ENCODE measurements at places on chromosomes 2 and 18. TPM values are rescaled to one million over a fixed set of nuclear protein-coding genes. Genes with fewer than 3 reads are reported as not detected.

The TRIM54 gene
- total RNA-seq: 0.18 TPM

The SERPINB3 gene
- not detected for total RNA-seq

DNA sequence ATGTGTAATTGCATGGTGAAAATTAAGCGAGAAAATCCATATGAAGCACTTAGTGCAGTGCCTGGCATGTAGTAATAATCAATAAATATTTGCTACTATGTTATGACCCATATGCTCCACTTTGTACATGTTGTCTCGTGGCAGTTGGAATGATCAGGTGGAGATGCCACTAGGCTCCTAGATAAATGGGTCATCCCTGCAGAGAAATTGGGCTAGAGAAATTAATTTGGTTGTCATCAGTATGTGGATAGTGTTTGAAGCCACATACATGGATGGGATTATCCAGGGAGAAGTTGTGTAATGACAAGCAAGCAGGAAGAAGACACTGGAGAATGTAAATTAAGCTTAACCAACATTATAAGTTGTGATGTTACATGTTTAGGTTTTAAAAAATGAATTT, 33.0 kb downstream of the ACYP2 start:
- no peak for DNase-seq

DNA sequence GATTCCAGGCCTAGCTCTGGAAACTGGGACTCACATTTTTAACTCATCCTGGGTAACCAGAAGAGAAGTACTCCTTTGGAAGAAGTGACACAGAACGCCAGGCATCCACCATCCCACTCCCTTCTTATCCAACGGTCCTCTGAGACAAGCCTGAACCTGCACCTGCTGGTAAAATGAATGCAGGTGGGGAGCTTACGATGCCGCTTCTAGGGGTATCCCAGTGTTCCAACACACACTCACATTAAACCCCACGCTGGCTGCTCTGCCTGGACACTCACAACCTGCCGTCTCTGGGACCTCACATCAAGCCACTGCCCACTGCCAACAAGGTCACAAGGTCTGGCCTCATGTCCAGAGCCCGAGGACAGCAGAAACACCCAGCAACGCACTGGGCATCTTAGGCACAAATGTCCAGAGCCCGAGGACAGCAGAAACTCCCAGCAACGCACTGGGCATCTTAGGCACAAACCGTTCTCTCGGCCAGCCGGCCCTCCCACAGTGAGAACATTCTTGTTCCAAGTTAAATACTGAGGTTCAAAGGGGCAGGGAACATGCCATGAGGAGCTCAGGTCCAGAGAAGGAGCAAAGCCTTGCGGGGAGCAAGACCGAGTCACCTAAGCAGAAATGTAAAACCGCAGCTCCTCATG, 9.9 kb downstream of the SLC66A2 start:
- peak; percentile 37 for DNase-seq

DNA sequence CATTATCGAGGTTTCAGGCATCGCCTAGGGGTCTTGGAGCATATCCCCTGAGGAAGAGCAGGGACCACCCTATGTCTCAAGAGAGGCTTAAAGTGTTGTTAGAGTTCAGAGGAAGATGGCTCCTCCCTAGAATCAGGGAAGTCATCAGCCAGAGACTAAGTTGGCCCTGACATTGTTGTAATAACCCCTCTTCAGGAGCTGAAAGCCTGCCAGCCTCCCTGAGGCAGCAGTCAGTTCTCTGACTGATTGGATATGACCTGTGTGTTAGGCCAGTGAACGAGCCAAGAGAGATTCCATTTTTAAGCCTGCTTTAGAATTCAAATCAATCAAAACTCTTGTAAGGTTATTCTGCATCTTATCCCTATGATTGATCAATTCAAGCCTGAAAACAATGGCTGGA, 34.9 kb downstream of the ARHGAP28 start:
- DNase-seq: no peak

GRCh38 chr2:78978340-78978739, 47.2 kb upstream of the REG3G start:
- no peak for DNase-seq
